ENCODE measurements at places on chromosomes 2 and 18. TPM values are rescaled to one million over a fixed set of nuclear protein-coding genes. Genes with fewer than 3 reads are reported as not detected.

Gene OSR1
- total RNA-seq: 6.6 TPM

Gene NEU4
- not detected for total RNA-seq

Gene PDE6D
- total RNA-seq: 9.0 TPM

Gene KANSL3
- total RNA-seq: 44.0 TPM

Gene MAPRE3
- total RNA-seq: 4.2 TPM

Gene MALL
- total RNA-seq: 2.4 TPM

Gene GAL3ST2
- total RNA-seq: 0.14 TPM

Gene NLRC4
- not detected for total RNA-seq

Gene PAPOLG
- 8.3 TPM for total RNA-seq

Gene CRYGD
- not detected for total RNA-seq

Gene PRADC1
- total RNA-seq: 5.9 TPM
